ENCODE measurements at places on chromosomes 5 and 9.
A peak's percentile ranks its signal among the peaks of the same experiment; 100 is the strongest.

DNA sequence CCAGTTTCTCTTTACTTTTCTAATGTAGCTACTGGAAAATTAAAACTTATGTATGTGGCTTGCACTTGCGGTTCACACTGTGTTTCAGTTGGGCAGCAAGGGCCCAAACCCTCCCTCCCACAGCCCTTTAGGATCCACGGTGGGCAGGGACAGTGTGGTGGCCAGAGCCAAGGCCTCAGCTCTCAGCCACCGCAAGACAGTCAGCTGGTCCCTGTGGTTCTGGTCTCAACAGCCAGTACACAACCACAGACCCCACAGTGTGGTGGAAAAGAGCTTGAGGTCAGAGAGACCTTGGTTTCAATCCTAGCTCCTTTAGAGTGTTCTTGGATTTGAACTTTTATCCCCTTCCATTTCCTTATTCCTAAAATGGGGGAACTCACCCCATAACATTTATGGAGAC, 153.0 kb upstream of the SMIM23 start:
- no peak for DNase-seq

DNA sequence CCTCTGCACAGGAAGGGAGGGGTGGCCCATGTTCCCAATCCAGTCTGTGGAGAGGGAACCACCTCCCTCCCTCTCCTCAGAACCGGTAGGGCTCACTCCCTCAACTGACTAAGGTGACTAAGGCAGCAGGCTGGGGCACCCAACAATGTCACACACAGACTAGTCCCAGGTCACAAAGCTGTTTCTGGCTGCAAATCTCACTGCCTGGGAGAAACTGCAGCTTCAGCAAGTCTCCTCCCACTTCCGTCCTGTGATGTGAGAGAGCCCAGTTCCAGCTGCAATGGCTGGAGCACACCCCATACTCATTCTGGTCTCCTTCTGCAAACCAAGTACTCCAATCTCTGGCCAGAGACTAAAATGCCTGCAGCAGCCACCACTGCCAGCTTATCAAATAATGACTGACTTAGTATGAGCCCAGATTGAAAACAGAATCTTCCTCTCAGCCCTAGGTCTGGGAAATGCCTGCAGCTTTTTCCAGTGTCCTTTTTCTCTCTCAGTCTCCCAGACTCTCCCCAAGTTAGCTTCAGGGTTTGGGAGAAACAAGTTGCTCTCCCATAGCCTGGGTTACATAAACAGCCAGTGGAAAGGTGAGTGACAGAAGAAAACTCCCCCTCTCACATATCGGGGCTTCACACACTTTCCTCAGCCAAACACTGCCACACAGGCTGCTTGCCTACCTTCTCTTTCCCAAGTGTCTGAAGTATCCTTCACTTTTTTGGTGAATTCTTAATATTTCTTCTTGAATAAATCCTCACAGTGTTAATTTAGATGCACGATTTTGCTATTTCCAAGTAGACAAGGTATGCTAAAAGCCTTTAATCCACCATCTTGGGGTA, 247.4 kb upstream of the RASA1 start:
- DNase-seq = no peak

DNA sequence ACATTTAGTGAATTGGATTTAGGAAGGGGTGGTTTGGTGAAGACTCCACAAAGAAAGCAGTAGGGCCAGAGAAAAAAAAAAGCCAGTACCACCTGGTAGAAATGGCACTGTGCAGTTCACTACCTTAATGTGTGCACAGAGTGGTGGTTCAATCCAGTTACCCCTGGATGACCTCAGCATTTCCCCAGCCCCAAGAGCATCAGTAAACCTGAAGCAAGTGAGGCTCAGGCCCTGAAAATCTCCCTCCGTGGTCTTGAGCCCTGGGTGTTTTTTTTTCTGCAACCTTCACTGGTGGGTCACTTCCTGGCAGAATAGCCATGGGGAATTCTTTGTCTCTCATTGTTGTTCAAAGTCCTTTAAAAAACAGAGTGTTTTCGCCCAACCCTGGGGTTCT, 202.9 kb downstream of the GADD45G start:
- DNase-seq = no peak

DNA sequence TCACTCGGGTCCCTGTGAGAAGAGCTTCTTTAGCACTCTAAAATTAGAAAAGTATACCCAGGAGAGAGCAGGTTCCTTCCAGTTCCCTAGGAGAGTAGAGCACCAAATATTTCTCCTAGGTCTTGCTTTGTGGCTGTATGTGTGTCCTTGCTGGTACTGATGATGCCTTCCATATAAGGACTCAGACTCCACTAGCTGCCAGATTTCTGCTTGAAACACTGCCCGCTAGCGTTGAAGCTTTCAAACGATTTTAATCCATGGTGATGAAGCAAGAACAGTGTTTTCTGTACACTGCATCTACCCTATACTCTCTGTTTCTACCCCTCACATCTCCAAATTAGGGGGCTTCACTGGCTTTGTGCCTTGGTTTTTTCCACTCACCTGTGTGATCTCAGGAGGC, 2.4 kb upstream of the SMC2 start:
- no peak for DNase-seq

GRCh38 chr5:51230336-51230735, 152.9 kb upstream of the ISL1 start:
- no peak for DNase-seq

GRCh38 chr5:94442991-94443390, 175.4 kb downstream of the KIAA0825 start:
- no peak for DNase-seq

DNA sequence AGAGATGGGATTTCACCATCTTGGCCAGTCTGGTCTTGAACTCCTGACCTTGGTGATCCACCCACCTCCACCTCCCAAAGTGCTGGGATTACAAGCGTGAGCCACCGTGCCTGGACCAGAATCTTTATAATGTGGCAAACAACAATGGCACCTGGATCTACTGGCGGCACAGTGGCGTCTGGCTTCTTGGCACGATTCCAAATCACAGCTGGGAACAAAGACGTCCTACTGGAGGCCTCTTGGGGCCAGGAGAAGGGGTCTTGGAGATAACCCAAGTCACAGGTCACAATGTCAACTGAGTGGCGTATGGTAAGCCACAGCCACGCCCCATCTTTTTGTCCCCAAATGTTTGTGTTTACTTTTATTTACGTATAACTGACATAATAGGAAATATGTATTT, 77.8 kb upstream of the RAPGEF1 start:
- DNase-seq = no peak

DNA sequence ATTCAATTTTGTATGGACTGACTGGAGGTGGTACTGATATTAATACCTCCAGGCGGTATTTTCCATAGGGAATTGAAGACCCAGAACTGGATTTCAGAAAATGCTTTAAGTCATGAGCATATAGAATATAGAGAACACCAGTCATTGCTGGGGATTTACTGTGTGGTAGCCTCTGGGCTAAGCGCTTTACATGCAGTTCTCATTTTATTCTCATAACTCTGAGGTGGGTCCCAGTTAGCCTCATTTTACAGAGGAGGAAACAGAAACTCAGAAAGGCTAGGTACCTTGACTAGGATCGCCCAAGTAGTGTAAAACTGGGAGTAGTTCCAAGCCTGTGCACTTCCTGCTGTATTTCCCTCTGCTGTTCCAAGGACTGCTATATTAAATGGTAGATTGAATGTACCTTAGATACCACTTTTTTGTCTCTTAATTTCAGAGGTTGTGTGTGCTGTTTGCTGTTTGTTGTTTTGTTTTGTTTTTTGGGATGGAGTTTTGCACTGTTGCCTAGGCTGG, 13.8 kb downstream of the SLC44A1 start:
- DNase-seq = no peak

DNA sequence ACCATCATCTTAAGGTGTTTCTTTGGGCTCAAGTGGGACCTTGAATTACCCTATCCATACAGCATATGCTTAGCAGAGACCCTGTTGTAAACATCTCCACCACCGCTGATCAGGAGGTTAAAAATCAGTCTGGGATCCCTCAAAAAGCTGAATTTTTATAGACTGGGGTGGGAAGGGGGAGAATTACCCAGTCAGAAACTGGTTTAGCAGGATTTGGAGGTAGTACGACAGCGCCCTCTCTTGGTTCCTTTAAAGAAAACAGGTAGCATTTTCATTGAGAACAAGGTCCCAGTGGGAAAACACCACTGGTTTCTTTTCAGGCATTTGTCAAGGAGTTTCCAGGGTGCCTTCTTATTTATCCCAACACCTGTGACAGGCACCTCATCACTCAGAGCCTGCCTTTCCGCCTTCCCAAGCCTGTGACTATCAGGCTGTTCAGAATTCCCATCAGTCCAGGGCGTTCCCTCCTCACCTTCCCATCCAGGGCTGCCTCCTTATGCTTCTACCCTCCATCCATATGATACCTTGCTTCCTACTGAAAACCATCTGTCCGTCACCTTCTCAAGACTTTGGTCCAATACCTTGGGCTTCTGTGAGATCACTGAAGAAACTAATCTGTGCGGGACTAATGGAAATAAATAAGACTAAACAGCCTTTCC, 203.8 kb upstream of the RAI14 start:
- DNase-seq = no peak

DNA sequence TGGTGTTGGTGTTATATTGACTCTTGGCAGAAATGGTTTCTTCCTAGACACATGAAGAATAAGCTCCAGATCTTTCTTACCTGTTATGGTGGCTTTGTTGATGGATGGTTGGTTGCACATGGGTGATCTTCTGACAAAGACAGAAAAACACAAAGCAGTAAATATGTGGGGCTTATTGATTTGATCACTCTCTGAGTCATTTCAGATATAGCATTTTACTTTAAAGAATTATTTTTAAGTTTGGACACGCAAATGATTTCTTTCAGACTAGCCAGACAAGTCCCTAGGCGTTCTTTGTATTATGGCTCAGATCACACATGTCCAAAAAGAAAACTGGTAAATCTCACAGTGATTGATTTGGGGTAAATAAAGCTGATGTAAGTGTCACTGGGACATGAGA, 597.6 kb downstream of the RAB3C start:
- no peak for DNase-seq

DNA sequence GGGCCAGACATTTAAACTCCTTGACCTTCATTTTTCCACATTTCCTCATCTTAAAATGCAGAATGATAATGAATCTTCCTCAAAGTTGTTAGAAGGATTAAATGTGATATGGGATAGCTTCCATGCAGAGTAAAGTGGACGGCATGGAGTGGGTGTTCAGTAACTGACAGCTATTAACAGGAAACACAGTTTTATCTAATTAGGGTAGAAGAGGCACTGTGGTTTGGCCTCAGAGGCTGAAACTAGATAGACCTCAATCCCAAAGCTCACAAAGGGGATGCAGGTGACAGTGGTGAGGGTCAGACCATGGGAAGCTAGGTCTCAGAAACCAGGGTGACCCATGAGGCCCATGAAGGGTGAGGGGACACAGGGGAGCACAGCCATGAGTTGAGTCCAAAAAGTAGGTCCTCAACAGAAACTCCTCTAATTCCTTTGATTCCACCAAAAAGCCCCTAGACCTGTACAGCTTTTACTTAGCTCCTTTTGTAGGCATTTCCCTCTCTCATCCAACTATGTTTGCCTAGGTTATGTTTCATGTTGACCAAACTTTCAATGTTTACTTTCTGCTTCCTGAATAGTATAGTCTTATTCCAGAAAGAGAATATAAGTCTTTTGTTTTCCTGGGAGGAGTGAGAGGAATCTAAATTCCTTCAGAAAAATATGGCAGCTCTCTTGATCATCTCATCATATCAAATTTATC, 27.9 kb upstream of the GLDC start:
- DNase-seq = no peak

DNA sequence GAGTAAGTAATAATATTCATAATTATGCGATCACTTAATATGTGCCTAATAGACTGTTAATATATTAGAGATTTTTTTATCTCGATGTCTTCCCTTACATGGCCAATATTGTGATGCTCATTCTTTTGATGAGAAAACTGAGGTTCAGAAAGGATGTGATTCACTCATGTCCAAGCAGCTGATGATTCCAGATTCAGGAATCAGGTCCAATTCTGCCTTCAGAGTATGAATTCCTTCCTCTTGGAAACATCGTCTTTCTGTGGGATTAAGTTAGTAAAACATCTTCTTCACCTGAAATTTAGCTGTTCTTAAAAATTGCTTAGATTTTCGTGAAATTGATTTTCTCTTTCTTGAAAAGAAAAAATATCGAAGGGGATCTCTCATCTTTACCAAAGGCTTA, 242.5 kb upstream of the RFX3 start:
- DNase-seq = no peak

- DNase-seq = no peak
Measured at GRCh38 chr9:100217536-100217935, 118.5 kb downstream of the INVS start.

DNA sequence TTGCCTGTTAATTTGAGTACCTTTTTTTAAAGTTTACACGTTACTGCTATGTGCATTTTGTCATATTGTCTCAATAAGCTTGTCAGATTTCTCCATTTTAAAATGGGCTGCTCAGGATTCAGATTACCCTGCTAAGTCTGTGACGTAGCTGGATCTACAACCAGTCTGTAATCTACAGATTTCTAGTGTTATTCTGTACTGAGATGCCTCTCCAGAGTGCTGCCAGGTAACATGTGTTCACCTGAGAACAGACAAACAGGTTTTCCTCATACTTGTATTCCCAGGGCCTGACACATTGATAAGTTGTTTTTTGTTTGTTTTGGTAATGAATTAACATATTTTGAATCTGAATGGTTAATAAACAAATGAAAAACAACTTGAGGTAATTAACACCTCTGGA, 15.3 kb downstream of the RAB24 start:
- DNase-seq = no peak

DNA sequence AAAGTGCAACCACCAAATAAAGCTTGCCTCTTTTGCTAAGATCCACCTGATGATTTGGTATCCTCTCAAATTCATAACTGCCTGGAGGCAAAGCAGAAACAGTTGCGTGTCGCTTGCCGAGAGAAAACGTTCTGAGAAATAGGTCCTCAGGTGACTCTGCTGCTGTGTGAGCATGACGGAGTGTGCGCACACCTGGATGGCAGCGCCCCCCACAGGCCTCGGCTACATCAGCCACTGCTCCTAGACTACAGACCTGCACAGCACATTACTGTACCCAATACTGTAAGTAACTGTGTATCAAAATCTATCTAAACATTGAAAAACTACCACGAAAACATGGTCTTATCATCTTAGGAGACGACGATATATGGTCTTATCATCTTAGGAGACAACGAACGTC, 87.4 kb downstream of the CAMSAP1 start:
- no peak for DNase-seq

DNA sequence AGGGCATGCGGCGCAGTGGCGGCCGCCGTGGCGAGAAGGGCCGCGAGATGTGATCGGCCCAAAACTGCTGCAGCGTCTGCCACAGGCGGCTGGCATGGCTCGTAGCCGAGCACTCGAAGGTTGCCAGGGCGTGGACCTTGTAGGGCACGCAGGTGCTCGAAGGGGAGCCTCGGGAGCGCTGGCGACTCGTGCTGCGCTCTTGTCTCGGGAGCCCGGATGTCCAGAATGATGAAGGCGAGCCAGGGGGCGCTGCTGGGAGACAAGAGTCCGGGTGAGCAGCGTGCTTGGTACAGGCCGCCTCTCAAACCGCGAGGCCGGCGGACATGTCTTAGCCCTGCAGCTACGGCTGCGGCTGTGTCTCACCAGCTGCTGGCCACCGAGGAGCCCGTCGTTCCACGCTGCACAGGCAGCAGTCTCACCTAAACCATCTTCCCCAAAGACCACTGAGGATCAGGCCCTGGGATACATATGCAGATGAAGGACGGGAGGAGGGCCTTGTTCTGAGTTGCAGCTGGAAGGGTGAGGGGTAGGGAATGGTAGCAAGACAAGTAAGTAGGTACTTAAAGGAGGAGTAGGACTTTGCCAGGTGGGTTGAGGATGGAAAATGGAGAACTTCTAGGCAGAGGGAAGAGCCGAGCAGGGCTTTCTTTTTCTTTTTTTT, 1.7 kb downstream of the CBY3 start:
- DNase-seq = peak; percentile 46

GRCh38 chr5:73339711-73340110, 108.9 kb downstream of the FOXD1 start:
- no peak for DNase-seq

- DNase-seq = no peak
Measured at GRCh38 chr5:176542596-176543427, 5.6 kb upstream of the RNF44 start.
